CD8-positive, alpha-beta memory T cell (primary cell): ENCODE measurements at places on chromosomes 13 and 19.
A peak's percentile ranks its signal among the peaks of the same experiment; 100 is the strongest.

- no peaks in the 10 kb centered on the region for H3K4me1 ChIP-seq
- H3K36me3 ChIP-seq = no peaks in the 10 kb centered on the region
- H3K27me3 ChIP-seq = no peaks in the 10 kb centered on the region
- no peak for DNase-seq
- H3K4me3 ChIP-seq = no peak overlapping the region
These were observed 168.3 kb upstream of the SLITRK1 start for GRCh38 chr13:84050536-84050935.

GRCh38 chr19:40134866-40135265 lies 44.1 kb upstream of the ZNF780A start:
- H3K4me3 ChIP-seq = no peak overlapping the region
- H3K27me3 ChIP-seq = no peaks in the 10 kb centered on the region
- no peaks in the 10 kb centered on the region for H3K4me1 ChIP-seq

- DNase-seq = no peak
- H3K36me3 ChIP-seq = no peaks in the 10 kb centered on the region
- H3K4me1 ChIP-seq = peaks cover 23% of the 10 kb centered on the region
- no peak overlapping the region for H3K4me3 ChIP-seq
These were observed 19.4 kb downstream of the LAIR2 start for GRCh38 chr19:54521860-54522513.

- no peaks in the 10 kb centered on the region for H3K36me3 ChIP-seq
- no peak for DNase-seq
- no peaks in the 10 kb centered on the region for H3K4me1 ChIP-seq
- peaks cover 15% of the 10 kb centered on the region for H3K27me3 ChIP-seq
- no peak overlapping the region for H3K4me3 ChIP-seq
These were observed 799 bp upstream of the C1QTNF9B start for GRCh38 chr13:23898101-23898500.

GRCh38 chr19:13762635-13763235 lies 1.6 kb upstream of the MRI1 start:
- peaks cover 16% of the 10 kb centered on the region for H3K4me1 ChIP-seq
- no peak overlapping the region for H3K4me3 ChIP-seq
- DNase-seq = no peak
- peaks cover 17% of the 10 kb centered on the region for H3K36me3 ChIP-seq
- no peaks in the 10 kb centered on the region for H3K27me3 ChIP-seq
- no peak overlapping the region for H3K27ac ChIP-seq

- H3K36me3 ChIP-seq = no peaks in the 10 kb centered on the region
- H3K4me3 ChIP-seq = peak overlapping the region; percentile 61
- peak overlapping the region; percentile 82 for H3K27ac ChIP-seq
- peaks cover 26% of the 10 kb centered on the region for H3K4me1 ChIP-seq
- DNase-seq = no peak
These were observed 702 bp upstream of the EPSTI1 start for GRCh38 chr13:42992764-42993122.

GRCh38 chr19:35546532-35546931 lies 1.1 kb downstream of the TMEM147 start:
- H3K36me3 ChIP-seq = no peaks in the 10 kb centered on the region
- DNase-seq = no peak

DNA sequence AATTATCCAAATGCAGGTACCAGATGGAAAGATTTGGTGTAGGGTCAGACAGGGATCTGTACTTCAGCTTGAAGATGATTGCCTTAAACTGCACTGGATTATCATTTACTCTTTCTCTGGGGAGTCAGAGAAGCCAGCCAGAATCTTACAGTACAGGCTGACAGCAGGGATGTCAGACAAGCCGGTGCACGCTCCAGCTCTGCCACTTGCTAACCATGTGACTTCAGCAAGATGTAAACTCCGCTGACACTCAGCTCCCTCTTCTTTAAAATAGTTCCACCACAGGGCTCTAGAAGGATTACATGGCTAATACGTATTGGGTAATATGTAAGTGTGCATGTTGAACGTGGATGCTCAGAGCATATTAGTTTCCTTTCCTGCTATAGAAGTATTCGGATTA lies 251.4 kb upstream of the MAB21L1 start:
- H3K4me1 ChIP-seq = no peaks in the 10 kb centered on the region
- no peak overlapping the region for H3K4me3 ChIP-seq
- no peak for DNase-seq
- H3K36me3 ChIP-seq = no peaks in the 10 kb centered on the region
- no peaks in the 10 kb centered on the region for H3K27me3 ChIP-seq
- H3K27ac ChIP-seq = no peak overlapping the region

- no peak for DNase-seq
- no peaks in the 10 kb centered on the region for H3K36me3 ChIP-seq
- H3K27ac ChIP-seq = no peak overlapping the region
- no peaks in the 10 kb centered on the region for H3K27me3 ChIP-seq
- peaks cover 27% of the 10 kb centered on the region for H3K4me1 ChIP-seq
- H3K4me3 ChIP-seq = no peak overlapping the region
These were observed 3.4 kb downstream of the TBXA2R start for GRCh38 chr19:3603121-3603811.

DNA sequence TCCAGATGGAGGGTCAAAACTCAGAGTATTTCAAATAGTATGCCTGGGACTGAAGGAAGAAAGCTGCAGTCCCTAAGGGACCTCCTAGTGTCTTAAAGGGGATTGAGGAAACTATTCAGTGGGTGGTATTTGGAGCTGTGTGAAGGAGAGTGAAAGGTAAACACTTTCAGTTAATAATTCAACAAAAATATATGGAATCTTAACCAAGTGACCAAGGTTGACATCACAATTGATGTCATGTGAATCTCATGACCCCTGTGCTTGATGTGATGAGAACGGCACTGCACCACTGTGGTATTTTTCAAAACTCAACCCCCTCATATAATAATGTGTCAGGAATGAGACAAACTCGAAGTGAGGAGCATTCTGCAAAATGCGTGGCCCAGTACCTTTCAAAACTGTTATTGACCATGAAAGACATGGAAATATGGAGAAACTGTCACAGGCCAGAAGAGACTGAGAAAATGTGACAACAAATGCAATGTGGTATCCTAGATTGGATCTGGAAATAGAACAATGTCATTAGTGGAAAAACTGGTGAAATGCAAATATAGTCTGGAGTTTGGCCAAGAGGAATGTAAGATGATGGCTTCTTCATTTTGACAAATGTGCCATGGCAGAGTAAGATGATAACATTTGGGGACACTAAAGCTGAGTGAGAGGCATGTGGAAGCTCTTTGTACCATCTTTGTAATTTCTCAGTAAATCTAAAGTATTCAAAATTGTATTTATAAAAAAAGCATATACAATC lies 553.9 kb downstream of the RFC3 start:
- H3K4me3 ChIP-seq = no peak overlapping the region
- DNase-seq = no peak
- no peaks in the 10 kb centered on the region for H3K27me3 ChIP-seq
- H3K36me3 ChIP-seq = no peaks in the 10 kb centered on the region
- H3K4me1 ChIP-seq = no peaks in the 10 kb centered on the region

GRCh38 chr19:14952767-14953166 lies 11.5 kb downstream of the OR7C2 start:
- no peak overlapping the region for H3K27ac ChIP-seq
- H3K27me3 ChIP-seq = no peaks in the 10 kb centered on the region
- H3K36me3 ChIP-seq = no peaks in the 10 kb centered on the region
- no peak for DNase-seq

DNA sequence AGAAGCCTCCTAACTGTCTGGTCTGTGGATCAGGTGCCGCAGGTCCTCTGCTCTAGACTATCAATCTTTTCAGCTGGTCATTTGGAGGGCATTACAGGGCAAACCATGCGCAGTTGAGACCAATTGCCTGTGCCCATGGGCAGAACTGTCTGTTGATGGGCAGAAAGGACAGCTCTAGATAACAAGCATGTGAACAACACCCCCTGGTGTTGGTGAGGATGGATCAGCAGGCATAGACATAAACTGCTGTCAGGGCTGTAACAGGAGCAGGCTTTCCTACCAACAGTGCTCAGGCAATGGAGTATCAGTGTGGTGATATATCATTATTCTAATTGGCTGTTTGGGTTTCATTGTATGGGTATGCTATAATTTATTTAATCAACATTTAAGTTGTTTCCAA lies 104.7 kb upstream of the KL start:
- H3K4me1 ChIP-seq = no peaks in the 10 kb centered on the region
- H3K27ac ChIP-seq = no peak overlapping the region

DNA sequence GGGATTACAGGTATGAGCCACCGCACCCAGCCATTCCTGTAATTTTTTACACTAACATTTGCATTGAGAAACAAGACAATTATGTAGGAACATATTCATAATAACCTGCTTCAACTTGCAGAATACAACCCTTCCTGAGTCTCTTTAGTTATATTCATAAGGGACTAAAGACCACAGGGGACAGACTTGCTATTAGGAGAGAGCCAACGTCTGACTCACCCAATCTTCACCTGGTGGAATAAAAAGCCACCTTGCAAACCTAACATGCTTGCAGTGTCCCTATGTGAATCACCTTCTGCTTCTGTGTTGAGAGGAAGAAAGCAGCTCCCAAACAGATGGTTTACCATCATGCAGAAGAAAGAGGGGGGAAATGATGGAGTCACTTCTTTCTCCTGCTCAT lies 456.1 kb downstream of the PCDH9 start:
- H3K4me1 ChIP-seq = no peaks in the 10 kb centered on the region
- no peak overlapping the region for H3K4me3 ChIP-seq
- no peak for DNase-seq
- no peak overlapping the region for H3K27ac ChIP-seq
- no peaks in the 10 kb centered on the region for H3K27me3 ChIP-seq
- H3K36me3 ChIP-seq = no peaks in the 10 kb centered on the region
